PC-9 (cell line): ENCODE measurements at places on chromosomes 5 and 9. TPM values are rescaled to one million over a fixed set of nuclear protein-coding genes. Genes with fewer than 3 reads are reported as not detected.

DNA sequence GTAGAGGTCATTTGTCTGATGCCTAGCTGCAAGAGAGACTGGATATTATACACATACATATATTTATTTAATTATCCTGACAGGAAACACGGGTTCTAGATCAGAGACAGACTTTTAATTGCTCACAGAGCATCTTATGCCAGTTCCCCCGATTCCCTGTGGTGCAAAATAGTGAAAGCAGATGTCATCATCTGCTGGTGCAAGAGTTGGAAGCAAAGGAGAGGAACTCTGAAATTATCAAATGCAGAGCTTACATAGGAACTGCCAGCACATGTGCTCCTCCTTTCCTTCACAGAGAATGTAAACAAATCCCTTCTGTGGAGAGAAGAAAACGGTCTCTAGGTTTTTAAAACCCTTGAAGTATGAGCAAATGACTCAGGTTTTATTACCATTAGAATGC lies 69.3 kb downstream of the DTWD2 start:
- no peaks in the 10 kb centered on the region for H3K4me1 ChIP-seq
- H3K36me3 ChIP-seq: no peaks in the 10 kb centered on the region
- no peak overlapping the region for H3K4me3 ChIP-seq
- no peak for DNase-seq
- no peak overlapping the region for H3K27ac ChIP-seq

DNA sequence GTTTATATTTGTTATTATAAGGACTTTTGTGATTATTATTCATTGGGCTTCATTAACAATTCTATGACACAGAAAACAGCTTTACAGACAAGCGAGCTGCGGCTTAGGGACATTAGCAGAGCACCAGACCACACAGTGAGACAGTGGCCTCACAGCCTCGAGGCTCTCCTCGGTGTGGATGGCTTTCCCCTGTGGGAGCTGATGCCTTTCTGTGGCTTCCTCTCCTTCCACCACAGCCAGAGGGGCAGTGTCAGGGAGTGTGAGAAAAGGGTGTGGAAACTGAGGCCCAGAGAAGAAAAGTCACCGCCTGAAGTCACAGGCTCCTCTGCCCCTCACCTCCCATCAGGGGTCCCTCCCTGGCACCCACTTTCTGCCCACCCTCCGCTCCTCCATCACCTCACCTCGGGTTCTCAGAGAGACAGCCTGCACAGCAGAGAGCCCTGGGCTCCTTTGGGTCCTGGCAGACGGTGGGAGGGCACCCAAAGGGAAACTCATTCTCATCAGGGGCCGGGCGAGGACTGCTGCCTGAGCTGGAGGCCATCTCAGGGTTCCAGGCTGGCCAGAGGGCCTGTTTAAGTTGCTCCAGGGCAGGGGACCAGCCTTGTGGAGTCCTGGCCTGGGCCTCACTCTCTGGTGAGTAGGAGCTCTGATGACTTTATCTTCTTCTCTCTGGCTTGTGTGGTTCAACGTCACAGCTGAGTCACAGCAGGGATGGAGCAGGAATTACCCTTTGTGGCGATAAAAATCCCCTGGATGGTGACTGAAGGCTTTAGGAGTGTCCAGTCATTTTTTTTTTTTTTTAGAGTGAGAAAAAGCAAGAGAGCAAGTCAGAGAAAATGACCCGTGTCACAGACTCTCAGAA lies 830 bp downstream of the TRAF1 start:
- H3K27ac ChIP-seq: no peak overlapping the region
- no peaks in the 10 kb centered on the region for H3K36me3 ChIP-seq
- peaks cover 7% of the 10 kb centered on the region for H3K4me1 ChIP-seq
- peak; percentile 23 for DNase-seq
- H3K4me3 ChIP-seq: no peak overlapping the region
- H3K27me3 ChIP-seq: no peaks in the 10 kb centered on the region

GRCh38 chr5:143161885-143162540 lies 241.5 kb downstream of the NR3C1 start:
- H3K27ac ChIP-seq: no peak overlapping the region
- H3K4me1 ChIP-seq: no peaks in the 10 kb centered on the region
- H3K36me3 ChIP-seq: no peaks in the 10 kb centered on the region
- DNase-seq: no peak
- no peaks in the 10 kb centered on the region for H3K27me3 ChIP-seq

GRCh38 chr5:88830567-88830966 lies 52.4 kb downstream of the MEF2C start:
- no peaks in the 10 kb centered on the region for H3K36me3 ChIP-seq
- H3K27me3 ChIP-seq: no peaks in the 10 kb centered on the region
- DNase-seq: no peak

- 0 out of 2 replicates have a peak, but pooled peaks cover 3% of the 10 kb centered on the region for H3K4me1 ChIP-seq
- no peak overlapping the region for H3K4me3 ChIP-seq
- H3K27ac ChIP-seq: no peak overlapping the region
- DNase-seq: no peak
Observed at GRCh38 chr9:123948286-123948685, 18.4 kb upstream of the DENND1A start.

- no peaks in the 10 kb centered on the region for H3K36me3 ChIP-seq
- H3K27me3 ChIP-seq: no peaks in the 10 kb centered on the region
- H3K4me1 ChIP-seq: no peaks in the 10 kb centered on the region
- DNase-seq: no peak
Observed at GRCh38 chr5:158594595-158595242, 505.0 kb downstream of the EBF1 start.

DNA sequence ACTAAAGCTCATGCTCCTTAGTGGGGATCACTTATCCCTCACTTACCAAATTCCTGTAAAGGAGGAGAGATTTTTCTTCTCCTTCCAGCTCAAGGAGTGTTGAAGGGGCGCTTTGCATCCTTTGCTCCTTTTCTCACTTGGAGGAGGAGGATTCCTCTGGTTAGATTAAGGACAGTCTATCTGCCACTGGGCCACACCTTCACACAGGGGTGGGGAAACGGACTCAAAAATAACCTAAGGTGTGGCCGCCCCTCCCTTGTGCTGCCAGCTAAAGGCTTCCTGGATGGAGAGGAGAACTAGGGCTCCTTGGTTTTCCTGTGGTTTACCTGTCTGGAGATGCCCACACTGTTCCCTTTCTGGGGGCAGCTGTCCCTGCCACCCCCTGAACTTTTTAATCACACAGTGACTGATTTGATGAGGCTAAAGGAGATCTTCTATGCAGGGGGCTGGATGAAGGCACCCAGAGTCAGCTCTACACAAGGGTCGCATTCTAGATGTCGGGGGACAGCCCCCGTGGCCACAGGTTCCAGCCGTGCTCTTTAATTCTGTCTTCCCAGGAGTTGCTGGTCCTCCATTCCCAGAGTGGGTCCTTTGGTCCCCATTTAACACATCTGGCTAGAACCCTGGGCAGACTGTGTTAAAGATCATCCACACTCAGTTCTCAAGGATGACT lies 14.4 kb downstream of the GLRX start:
- H3K27me3 ChIP-seq: no peaks in the 10 kb centered on the region
- H3K36me3 ChIP-seq: no peaks in the 10 kb centered on the region
- H3K4me3 ChIP-seq: no peak overlapping the region

PCDHA1 gene
- total RNA-seq: not detected in 2 replicates

TEX48 gene
- not detected in 2 replicates for total RNA-seq

LRRC14B gene
- total RNA-seq: not detected in 2 replicates
